ENCODE measurements at places on chromosomes 1 and 21.
A peak's percentile ranks its signal among the peaks of the same experiment; 100 is the strongest.

GRCh38 chr1:218374401-218375353 lies 29.5 kb downstream of the TGFB2 start:
- no peak for DNase-seq

GRCh38 chr1:184199438-184200085 lies 148.0 kb downstream of the TSEN15 start:
- no peak for DNase-seq

- no peak for DNase-seq
These were observed 6.5 kb downstream of the CD34 start for GRCh38 chr1:207904391-207904790.

DNA sequence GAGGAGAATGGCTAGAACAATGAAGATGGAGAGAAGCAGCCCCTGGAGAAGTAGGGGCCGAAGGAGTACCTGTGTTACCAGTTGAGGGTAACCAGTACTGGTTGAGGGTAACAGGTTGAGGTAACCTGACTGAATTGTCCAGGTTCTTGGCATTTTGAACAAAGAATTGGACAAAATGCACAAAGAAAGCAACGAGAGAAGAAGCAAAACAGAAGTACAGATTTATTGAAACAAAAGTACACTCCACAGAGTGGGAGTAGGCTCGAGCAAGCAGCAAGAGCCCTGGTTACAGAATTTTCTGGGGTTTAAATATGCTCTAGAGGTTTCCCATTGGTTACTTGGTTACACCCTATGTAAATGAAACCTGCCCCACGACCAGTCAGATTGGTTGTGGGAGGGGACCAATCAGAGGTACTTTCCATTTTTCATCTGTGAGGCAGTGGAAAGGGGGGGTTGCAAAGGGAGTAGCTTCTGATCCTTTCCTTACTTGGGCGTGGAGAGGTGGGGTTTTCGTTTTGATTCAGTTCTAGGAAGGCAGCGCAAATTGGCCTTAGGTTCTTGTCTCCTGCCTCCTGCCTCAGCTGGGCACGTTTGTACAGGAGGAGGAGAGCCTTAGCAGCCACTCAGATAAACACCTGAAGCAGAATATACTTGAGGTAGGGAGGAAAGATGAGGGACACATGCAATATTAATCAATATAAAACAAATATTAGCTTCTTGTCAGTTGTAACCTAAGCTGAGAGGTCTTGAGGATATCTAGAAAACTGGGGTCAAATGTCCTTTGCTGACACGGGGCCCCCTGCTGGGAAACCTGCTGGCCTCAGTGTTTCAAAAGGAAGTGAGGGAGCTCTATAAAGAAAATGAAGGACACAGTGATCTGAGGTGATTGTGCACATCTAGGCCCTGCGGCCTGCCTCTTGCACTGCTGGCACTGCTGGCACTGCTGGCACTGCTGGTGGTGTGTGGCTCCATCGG lies 14.3 kb upstream of the LSM10 start:
- DNase-seq = no peak

DNA sequence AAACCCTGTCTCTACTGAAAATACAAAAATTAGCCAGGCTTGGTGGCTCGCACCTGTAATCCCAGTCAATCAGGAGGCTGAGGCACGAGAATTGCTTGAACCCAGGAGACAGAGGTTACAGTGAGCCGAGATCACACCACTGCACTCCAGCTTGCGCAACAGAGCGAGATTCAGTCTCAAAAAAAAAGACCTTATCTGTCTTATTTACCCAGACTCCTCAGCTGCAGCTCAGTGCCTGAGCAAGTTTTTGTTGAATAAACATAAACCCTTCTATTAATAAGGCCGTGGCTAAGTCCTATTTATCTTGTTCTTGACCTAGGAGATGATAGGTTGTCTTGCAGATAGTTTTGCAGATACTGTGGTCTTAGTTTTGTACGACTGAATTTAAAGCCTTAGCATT lies 136.4 kb upstream of the TMEM51 start:
- DNase-seq = no peak

DNA sequence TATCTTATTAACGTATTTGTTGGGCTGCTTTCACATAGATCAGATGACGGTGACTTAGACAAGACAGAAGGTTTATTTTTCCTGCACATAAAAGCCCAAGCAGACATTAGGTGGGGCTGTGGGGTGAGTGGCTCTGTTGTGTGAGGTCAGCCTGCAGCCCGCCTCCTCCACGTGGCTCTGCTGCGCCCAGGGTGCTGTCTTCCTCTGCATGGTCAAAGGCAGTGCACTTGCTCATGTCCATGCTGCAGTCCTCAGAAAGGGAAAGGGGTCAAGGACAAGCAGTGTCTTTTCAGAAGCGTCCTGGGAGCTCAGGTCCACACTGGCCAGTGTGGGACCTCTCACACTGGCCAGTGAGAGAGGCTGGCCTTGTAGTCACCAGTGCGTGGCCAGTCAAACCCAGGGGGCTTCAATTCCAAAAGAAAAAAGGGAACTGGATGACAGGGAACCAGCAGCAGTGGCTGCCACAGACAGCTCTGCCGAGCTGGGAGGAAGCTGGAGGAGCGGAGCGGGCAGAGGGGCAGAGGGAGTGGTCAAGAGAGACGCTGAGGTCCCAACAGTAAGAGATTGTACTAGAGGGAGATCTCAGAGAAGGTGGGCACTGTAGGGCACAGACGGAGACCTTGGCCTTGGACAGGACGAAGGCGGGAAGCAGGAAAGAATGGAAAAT lies 35.9 kb upstream of the SLC45A1 start:
- no peak for DNase-seq

- DNase-seq = no peak
These were observed 32.4 kb downstream of the CITED4 start for GRCh38 chr1:40829631-40830245.

DNA sequence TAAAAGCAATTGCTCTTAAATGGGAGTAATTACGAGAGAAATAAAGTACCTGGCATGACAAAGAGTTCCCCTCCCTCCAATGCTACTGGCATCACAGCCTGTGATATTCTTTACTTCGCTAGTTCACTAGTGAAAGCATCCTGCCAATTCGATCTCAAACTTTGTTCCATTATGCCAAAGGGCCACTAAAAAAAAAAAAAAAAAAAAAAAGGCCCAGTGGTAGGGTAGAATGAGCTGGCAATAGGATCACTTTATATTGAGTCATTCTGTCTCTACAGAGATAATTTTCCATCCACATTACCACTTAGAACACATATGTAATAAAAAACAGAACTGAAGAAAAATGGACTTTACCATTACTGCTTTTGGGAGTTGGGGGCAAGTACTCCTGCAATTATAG lies 11.2 kb downstream of the PUM1 start:
- DNase-seq = no peak

- DNase-seq = no peak
These were observed 2.9 kb downstream of the RUNX1 start for GRCh38 chr21:35046263-35046624.

DNA sequence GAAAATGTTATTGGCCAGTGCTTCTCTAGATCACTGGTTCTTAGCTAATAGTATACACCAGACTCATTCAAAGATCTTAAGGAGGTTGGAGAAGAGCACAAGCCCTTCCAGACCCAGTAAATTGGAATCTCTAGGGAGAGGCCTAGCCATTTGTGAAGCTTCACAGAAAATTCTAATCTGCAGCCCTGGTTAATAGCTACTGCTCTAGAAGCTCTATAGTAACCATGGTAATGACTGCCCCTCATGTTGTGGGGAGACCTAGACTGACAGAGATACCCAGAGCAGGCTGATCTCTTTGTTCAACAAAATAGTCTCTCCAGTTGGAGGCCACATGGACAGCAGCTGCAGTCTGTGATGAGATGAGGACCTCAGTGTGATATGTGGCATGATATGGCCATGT lies 31.7 kb downstream of the ARID1A start:
- no peak for DNase-seq

DNA sequence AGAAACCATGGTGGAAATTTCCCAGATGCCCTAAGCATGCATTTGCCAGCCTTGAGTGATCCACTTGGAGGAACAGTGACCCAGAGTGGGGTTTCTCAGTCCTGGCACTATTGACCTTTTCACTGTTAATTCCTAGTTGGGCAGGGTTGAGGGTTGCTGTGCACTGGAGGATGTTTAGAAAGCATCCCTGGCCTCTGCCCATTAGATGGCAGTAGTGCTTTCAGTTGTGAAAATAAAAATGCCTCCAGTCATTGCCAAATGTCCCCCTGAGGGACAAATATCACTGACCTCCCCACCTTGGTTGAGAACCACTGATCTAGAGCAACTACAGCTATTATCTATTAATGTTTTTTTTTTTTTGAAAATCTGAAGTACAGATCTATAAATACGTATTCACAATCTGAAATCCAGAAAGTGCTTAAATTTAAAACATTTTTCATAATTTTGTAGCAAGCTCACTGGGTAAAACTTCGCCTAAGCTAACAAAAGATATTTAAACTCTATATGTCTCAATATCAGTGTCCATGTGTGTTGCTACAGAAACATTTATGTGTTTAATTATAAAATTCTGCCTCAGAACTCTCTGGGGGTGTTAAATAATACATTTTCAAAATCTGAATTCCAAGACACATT lies 27.3 kb downstream of the F3 start:
- DNase-seq = peak; percentile 31

- DNase-seq = peak; percentile 59
These were observed 2.1 kb downstream of the ADGRL2 start for GRCh38 chr1:81802707-81803430.

DNA sequence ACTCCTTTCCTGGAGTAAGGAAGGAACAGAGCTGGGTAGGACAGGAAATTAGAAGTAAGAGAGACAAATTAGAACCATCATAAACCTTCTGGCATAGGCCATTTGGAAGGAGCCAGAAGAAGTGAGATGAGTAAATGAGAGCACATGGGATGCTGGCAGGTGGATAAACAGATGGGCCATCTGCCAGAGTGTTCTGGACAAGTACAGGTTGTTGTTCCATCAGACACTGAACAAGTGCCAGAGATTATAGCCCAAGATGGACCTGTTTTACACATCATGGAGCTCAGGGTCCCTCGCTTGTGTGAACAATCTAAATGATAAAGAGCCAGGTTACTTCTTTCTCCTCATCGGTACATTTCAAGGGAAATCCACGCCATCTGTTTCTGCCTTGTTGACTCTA lies 200.3 kb downstream of the HHIPL2 start:
- no peak for DNase-seq

- no peak for DNase-seq
These were observed 3.9 kb downstream of the RCC1 start for GRCh38 chr1:28509705-28510272.

DNA sequence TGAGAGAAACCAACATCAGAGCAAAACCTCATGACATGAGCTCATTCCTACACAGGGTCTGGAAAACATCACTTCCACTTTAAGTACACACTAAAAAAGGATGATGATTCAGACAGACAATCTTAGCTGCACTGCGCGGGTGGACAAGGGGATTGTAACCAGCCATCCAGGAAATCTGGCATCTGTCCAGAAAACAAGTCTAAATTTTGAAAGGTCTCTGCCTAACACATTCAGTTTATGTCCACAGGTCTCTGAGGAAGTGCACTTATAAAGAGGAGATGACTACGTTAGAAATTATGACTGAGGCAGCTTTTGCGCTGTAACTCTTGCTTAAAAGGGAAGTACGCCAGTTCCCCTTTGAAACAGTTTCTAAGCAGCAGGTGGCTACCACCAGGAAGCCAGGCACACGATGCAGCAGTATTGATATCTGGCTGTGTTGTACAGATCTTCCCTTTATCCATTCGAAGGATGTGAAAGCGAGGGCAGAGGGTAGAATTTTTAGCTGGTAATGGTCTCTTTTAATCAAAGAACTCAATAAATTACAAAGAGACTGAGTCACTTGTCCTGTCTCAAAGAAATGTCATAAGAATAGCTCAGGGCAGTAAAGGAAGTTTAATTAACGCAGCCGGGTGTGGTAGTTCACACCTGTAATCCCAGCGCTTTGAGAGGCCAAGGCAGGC lies 128.0 kb downstream of the SETD4 start:
- DNase-seq = no peak

- DNase-seq = no peak
These were observed 24.1 kb upstream of the TTC39A start for GRCh38 chr1:51354416-51354815.

DNA sequence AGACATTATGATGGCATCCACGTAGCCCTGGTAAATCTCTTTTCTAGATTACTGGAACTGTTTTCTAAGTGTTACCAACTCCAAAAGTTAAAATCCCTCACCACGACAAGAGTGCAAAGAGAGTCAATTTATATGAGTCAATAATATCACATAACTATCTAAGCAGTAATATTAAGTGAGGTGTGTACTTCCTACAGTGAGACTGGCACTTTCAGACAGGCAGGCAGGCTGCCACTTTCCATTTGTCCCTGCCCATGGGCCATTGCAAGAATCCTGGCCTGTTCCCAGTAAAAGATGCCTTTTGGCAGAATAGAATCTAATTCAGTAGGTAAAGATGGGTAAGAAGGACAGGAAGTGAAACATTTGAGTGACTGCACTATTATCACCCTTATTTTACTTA lies 355.6 kb downstream of the PTBP2 start:
- DNase-seq = no peak

DNA sequence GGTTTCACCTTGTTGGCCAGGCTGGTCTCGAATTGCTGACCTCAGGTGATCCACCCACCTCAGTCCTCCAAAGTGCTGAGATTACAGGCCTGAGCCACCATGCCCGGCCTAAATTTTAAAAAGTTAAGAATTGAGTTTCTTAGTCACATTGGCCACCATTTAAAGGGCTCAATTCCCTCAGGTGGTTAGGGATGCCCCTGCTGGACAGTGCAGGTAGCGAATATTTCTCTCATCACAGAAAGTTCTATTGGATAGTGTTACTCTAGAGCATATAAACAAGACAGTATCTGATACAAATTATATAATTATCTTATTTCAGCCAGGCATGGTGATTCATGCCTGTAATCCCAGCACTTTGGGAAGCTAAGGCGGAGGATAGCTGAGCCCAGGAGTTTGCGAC lies 320.2 kb downstream of the ZP4 start:
- no peak for DNase-seq

DNA sequence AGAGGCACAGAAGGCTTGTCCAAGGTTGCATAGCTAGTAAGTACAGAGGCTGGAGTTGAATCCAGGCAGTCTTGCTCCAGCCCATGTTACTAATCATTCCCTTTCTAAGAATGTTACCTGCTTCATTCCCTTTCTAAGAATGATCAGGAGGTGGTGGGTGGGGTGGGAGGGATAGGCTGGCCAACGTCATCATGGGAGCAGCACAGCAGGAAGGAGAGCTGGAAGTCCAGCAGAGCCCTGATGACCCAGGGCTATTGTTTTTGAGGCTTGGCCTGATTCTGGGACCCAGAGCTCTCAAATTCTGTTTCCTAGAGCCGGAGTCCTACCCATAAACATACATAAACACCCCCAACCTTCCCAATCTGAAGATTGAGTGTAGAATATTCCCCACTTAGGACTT lies 11.8 kb upstream of the CSF1 start:
- no peak for DNase-seq

DNA sequence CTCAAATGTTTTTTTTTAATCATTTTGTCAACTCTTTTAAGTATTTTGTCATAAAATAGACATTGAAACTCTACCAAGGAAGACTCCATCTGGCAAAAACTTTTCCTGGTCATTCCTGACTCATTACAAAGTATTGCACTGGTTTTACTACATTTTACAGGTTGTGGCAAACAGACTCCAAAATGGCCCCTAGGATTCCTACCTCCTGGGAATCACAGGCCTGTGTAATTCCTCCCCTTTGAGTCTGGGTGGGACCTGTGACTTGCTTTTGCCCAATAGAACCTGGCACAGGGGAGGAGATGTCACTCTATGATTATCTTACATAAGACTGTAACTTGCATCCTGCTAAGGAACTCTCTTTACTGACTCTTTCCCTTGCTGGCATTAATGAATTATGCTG lies 123.6 kb upstream of the KCNJ6 start:
- no peak for DNase-seq
